Fibroblast of skin of right biceps (primary cell): ENCODE measurements at places on chromosomes 2 and 18.

DNA sequence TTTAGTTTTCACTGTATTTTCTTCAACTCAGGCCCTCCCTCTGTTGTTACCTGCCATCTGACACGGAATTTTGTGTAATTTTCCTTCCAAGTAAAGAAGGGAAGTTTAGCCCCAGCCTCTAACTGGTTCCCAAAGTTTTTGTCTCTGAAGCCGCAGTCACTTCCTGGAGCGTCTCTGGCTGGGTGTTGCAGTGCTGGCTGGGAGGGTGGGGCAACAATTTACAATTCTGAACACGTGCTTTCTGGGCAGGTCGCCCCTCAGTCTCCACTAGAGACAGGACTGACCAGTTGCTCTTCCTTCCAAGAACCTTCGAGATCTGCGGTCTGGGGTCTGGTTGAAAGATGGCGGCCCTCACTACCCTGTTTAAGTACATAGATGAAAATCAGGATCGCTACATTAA lies 3.5 kb downstream of the CNDP2 start:
- no peak for DNase-seq

DNA sequence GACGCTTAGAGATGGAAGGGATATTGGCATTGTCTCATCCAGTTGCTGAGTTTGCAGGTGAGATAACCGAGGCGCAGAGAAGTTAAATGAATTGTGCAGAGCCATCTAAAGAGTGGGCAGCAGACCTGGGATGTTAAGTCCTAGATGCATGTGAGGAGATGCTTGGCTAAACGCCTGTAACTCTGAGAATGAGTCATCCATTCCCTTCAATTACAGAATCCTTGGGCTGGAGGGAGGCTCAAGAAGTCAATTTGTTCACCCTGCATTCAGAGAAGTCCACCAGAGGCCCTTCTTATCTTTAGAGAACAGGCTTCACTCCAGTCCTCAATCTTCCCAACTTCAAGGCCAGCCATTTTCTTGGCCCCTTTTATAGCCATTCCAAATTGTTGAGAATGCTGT lies 1.6 kb downstream of the EHD3 start:
- peak; percentile 90 for DNase-seq

- DNase-seq: peak; percentile 36
Measured at GRCh38 chr18:48897531-48897930, 53.2 kb downstream of the SMAD7 start.

- DNase-seq: no peak
Measured at GRCh38 chr2:109297566-109298490, 168.8 kb downstream of the SH3RF3 start.

DNA sequence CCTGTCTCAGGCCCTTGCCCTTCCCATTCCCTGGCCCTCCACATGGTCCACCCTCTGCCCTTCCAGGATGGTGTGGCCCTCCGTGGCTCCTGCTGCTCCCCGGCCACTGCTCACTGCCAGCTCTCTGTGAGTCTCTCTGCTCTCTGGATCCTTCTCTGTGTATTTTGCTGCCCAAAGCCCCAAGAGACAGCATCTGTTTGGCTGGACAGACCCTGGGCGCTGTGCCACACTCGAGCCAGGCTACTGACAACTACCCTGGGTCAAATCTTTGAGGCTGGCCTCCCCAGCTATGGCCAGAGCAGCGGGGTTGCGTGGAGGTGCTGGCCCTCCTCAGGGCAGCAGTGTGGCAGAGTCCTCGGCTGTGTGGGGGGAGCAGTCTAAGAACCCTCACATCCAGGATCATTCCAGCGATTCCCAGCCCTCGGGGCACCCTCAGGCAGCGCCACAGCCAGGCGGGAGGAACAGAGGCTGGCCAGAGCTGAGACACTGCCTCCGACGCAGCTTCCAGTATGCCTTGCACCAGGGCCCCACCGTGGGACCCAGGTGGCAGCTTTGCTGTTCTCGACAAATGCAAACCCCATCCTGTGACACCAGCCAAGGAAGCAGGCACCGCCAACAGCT lies 139.4 kb upstream of the GLI2 start:
- DNase-seq: no peak

DNA sequence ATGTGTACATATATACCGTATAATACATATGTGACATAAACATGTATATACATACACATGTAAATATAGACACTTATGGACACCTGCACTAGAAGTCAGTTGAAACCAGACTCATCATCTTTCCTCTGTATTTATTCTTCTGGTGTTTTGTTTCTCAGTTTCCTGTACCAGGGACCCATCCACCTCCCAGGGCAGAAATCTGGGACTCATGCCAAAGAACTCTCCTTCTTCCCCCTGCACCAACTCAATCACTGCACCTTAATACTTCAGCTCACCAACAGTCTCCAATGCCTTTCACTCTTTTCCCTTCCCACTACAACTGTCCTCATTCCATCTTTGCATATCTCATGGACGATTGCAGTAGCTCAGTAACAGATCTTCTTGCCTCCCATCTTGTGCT lies 428.0 kb downstream of the FBXO15 start:
- no peak for DNase-seq

DNA sequence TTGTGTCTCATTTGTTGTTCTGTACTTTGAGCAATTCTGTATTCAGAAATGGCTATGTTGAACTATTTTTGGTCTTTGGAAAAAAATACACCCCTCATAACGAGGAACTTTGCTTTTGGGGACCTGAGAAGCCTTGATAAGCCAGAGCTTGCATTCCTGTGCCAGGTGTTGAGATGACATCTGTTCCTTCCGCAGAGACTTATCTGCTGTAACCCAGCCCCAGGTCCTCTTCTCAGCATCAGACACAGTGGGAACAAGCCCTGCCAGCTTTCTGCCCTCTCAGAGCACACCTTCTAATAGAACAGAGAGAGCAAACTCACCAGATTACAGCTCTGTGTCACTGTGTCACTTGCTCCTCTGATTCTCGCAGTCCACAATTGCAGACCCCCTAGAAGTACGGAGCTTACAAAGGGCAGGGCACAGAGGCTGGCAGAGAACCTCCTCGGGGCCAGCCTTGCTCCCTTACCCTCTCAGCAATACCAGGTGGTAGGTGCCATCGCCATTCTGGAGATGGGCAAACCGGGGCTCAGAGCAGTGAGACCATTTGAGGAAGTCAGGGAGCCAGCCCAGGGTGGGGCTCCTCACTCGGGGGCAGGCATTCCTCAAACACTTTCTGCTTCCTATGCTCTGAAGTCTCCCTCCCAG lies 97.4 kb downstream of the DDX1 start:
- no peak for DNase-seq
